Activated T-helper 17 cell treated with anti-CD3 and anti-CD28 coated beads, Interleukin-2, amount 50 U/mL, for 72 hours (primary cell): ENCODE measurements at places on chromosomes 4 and X.

- ATAC-seq: peak; percentile 39
These were observed 82.2 kb downstream of the SH3KBP1 start for GRCh38 chrX:19805046-19805690.

GRCh38 chr4:65825116-65825753, 154.9 kb upstream of the EPHA5 start:
- no peak for ATAC-seq

- ATAC-seq: no peak
These were observed 225.1 kb downstream of the FAM47A start for GRCh38 chrX:33906971-33907370.

- no peak for ATAC-seq
These were observed 46.2 kb downstream of the PPEF1 start for GRCh38 chrX:18753631-18754030.

GRCh38 chr4:8675383-8675782, 82.8 kb downstream of the CPZ start:
- no peak for ATAC-seq

GRCh38 chr4:5277079-5277478, 225.8 kb downstream of the STK32B start:
- no peak for ATAC-seq

- ATAC-seq: no peak
These were observed 47.1 kb upstream of the CLNK start for GRCh38 chr4:10731690-10732089.

DNA sequence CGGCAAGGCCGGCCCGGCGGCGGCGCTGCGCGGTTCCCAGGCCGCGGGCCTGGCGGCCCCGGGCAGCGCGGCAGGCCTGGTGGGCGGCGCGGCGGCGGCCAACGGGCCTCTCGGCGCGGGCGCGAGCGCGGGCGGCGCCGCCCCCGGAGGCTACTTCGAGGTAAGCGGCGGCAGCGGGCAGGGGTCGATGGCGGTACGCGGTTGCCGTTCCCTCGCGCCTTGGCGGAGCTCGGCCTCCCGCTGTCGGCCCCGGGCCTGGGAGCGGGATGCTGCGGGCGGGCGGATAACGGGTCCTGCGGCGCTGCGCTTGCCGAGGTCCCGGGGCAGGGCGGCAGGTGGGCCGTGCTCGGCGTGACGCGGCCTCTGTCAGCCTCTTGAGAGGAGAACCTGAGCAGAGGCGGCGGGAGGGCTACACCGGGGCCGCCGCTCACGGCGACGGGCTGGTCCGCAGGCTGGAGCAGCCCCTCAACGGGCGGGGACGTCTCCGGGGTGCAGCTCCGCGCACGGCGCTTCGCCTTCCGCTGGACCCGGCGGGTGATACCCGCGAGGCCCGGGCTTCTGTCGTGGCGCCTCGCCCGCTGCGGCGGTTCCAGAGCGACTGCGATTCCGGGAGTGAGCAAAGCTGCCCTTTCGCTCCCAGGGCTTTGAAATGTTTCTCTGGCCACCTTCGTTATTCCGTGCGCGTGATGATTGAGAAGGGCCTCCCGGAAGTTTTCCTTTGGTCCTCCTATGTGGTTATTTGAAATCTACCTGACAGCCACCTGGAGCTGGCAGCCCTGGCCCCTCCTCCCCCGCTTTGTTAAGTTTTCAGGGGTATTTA, 774 bp downstream of the FAM193A start:
- ATAC-seq: peak; percentile 19

GRCh38 chr4:110787109-110787508, 164.2 kb upstream of the PITX2 start:
- no peak for ATAC-seq

- ATAC-seq: no peak
These were observed 136.2 kb downstream of the BTC start for GRCh38 chr4:74658116-74658515.

DNA sequence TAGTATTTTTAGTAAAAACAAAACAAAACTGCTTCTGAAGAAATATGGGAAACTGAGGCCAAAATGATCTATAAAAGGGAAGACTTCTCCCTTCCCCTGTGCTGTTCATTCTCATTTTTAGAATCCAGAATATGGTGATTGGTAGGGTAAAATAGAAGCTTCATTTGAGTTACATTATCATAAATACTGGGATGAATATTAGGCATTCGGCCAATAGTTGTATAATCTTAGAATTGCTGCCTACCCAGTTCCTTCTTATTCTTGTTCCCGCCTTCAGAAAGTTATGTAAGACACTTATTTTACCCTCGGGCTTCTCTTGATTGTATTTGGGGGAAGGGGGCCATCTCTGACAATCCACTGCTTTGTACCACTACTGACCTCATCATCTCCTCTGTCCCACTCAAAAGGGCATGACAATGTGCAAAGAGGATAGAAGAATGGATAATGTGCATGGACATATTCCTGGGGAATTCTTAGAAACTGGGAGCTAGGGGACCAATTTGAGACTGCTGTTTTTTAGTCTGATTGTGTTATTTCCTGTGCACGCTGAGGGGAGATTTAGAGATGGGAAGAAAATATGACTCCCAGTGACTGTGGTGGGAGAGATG, 588 bp downstream of the ART3 start:
- ATAC-seq: no peak

DNA sequence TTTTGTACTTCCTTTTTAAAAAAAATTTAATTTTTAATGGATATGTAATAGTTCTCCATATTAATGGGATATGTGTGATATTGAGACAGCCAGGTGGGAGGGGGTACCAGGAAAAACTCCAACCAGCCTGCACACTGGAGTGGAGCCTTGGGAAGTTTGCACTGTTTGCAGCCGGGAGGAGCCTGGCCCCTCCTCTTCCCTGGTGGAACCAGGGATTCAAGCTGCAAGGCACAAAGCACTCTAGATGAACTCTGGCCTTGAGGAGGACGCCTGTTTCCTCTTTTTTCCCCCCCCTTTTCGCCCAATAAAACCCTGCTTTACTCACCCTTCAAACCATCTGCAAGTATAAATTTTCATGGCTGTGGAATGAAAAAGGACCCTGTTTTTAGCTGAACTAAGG, 48.2 kb upstream of the GC start:
- ATAC-seq: no peak

DNA sequence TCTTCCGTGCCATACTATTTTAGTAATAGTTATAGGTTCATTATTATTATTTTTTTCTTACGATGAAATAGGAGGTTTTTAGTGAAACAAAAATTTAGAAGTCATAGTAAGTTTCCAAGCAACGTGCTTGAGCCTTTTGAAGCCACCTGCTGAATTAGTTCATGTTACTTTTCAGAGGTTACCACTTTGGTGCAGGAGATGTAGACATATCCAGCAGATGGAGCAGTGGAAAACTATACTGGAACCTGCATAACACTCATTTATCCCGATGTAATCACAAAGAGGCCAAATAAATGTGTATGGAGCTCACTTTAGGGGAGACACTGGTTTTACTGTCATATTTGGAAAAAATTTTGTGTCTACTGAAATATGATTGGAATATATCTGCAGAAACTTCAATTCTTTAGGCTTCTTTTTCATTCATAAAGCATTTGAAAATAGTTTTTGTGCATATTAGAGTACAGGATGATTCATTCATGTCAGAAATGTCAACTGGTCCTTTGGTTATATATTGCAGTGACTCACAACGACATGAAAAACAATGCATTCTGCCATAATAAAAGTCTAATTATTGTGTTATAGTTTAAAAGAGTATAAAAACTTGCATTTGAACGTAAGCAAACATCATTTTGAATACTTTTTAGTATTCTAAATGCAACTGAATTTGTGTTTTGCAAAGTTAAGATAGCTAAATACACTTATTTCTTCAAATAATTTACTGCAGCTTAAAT, 2182.9 kb upstream of the TENM3 start:
- ATAC-seq: no peak
